Progenitor cell of endocrine pancreas (in vitro differentiated cells): ENCODE measurements at places on chromosomes 5 and 9.

- peaks cover 2% of the 10 kb centered on the region for H3K36me3 ChIP-seq
- H3K4me3 ChIP-seq = no peak overlapping the region
- no peaks in the 10 kb centered on the region for H3K4me1 ChIP-seq
- no peaks in the 10 kb centered on the region for H3K27me3 ChIP-seq
These were observed 186.0 kb downstream of the GOLPH3 start for GRCh38 chr5:31987985-31988710.

DNA sequence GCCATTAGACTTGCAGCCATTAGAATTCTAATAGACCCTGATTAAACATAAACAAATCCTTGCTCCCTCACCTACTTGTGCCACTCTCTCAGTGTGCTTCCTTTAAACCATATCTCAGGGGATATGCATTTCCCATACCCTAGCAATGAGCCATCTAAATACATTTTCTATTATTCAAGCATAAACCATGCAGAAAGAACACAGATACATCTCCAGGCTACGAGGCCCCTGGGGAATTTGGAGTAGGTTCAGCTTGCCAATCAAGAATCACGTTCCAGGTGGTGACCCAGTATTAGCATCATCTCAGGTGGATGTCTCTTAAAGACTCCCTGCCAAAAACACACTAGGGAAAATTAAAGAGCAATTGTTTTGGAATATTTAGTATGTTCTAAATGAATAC lies 93.0 kb upstream of the CCL21 start:
- no peaks in the 10 kb centered on the region for H3K4me1 ChIP-seq
- no peaks in the 10 kb centered on the region for H3K36me3 ChIP-seq
- H3K27me3 ChIP-seq = peaks cover 40% of the 10 kb centered on the region
- H3K27ac ChIP-seq = no peak overlapping the region

DNA sequence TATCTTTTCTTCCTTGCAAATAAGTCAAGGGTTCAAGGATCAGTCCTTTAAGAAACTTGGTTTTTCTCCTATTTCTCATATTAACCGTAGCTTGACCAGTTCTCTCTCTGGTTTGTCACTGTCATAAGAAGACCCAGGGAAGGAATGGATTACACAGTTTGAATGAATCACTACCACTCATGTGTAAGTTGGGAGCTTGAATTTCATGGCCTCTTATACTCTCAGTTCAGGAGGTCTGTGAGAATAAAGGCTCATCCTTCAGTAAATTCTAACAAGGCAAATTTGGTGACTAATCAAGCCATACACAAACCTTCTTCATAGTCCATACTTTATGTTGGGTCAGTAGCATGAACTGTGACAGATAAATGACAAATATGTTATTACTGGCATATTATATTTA lies 323.1 kb upstream of the ACTBL2 start:
- no peak for DNase-seq
- no peaks in the 10 kb centered on the region for H3K27me3 ChIP-seq
- no peaks in the 10 kb centered on the region for H3K36me3 ChIP-seq
- H3K4me3 ChIP-seq = no peak overlapping the region

- no peak overlapping the region for H3K4me3 ChIP-seq
- no peaks in the 10 kb centered on the region for H3K27me3 ChIP-seq
- H3K4me1 ChIP-seq = peaks cover 5% of the 10 kb centered on the region
- no peak for DNase-seq
- no peaks in the 10 kb centered on the region for H3K36me3 ChIP-seq
These were observed 328.6 kb downstream of the ENC1 start for GRCh38 chr5:74311961-74312360.

GRCh38 chr5:94793113-94793815 lies 174.8 kb downstream of the SLF1 start:
- no peak for DNase-seq
- H3K27me3 ChIP-seq = peaks cover 13% of the 10 kb centered on the region
- no peaks in the 10 kb centered on the region for H3K36me3 ChIP-seq

DNA sequence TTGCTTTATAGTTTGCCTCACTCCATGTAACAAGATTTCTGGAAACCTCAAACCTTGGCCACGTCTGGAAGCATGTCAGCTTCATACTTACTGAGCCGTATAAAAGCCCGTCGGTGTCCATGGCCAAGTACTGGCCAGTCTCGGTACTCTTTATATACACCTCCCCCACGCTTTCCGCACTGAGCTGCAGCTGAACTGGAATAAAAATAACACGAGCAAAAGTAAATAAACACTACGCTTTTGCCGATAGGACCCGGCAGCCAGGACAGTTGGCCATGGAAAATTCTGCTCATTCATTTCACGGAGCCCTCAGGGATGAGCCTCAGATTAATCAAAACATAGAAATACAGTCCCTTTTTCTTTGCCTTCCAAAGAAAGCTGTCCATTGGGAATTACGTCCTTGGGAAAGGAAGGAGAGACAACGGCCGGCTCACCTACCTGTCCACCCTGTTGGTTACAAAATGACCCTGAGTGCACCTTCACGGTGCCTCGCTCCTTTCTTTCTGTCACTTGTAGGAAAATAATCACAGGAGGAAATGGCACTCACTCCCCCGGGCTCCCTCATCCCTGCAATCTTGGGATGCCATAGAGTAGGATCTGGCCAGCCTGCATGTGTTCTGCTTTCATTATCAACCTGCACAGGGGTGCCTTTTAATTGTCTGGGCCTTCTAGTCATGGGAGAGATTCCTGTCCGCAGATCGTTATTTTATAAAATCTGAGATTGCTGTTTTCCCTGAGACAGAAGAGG lies 85.1 kb downstream of the FGF1 start:
- H3K27ac ChIP-seq = no peak overlapping the region
- H3K36me3 ChIP-seq = no peaks in the 10 kb centered on the region
- DNase-seq = no peak
- H3K27me3 ChIP-seq = no peaks in the 10 kb centered on the region

- H3K27ac ChIP-seq = no peak overlapping the region
- peaks cover 5% of the 10 kb centered on the region for H3K4me1 ChIP-seq
- H3K27me3 ChIP-seq = no peaks in the 10 kb centered on the region
- no peak overlapping the region for H3K4me3 ChIP-seq
- no peak for DNase-seq
- no peaks in the 10 kb centered on the region for H3K36me3 ChIP-seq
These were observed 42.4 kb downstream of the NTRK2 start for GRCh38 chr9:84711936-84712335.

- peaks cover 21% of the 10 kb centered on the region for H3K27me3 ChIP-seq
- no peak overlapping the region for H3K27ac ChIP-seq
- H3K36me3 ChIP-seq = no peaks in the 10 kb centered on the region
These were observed 75.0 kb upstream of the RNU6ATAC start for GRCh38 chr9:134239130-134239903.

- H3K27me3 ChIP-seq = peaks cover 24% of the 10 kb centered on the region
- no peak overlapping the region for H3K27ac ChIP-seq
- no peaks in the 10 kb centered on the region for H3K36me3 ChIP-seq
- peaks cover 5% of the 10 kb centered on the region for H3K4me1 ChIP-seq
These were observed 36.8 kb upstream of the TEX48 start for GRCh38 chr9:114718801-114719221.

GRCh38 chr9:37951671-37952449 lies 47.9 kb upstream of the SLC25A51 start:
- peaks cover 1% of the 10 kb centered on the region for H3K4me1 ChIP-seq
- no peak overlapping the region for H3K4me3 ChIP-seq
- H3K36me3 ChIP-seq = peaks cover 38% of the 10 kb centered on the region
- H3K27ac ChIP-seq = no peak overlapping the region

DNA sequence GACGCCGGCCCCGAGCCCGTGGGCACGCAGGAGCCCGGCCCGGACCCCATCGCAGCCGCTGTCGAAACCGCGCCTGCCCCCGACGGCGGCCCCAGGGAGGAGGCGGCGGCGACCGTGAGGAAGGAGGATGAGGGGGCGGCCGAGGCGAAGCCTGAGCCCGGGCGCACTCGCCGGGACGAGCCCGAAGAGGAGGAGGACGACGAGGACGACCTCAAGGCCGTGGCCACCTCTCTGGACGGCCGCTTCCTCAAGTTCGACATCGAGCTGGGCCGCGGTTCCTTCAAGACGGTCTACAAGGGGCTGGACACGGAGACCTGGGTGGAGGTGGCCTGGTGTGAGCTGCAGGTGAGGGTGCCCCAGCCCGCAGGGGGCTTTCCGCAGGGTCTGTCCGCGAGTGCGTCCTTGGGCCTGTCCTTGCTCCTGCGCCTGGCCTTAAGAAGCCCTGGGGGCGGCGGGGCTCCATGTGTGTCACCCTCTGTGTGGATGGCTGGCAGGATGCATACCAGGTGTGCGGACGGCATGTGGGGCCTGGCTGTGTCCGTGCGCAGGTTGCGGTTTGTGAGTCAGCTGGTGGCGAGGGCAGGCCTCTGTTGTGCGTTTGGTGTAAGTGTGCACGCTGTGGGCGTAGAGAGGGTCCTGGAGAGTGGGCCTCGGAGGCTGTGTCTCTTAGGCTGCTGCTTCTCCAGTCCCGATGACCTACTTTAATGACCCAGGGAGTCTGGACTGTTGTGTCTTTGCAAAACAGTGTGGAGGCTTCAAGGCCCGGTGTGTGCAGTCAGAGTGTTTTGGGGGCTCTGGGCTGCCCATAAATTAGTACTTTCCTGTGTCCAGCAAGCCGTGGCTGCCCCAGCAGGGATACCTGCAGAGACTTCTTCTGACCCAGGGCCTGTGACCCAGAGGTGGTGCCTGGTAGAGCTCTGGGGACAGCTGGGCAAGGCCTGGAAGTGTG lies 1.6 kb downstream of the WNK2 start:
- peaks cover 34% of the 10 kb centered on the region for H3K4me1 ChIP-seq
- DNase-seq = no peak
- peak overlapping the region; percentile 83 for H3K4me3 ChIP-seq
- H3K27me3 ChIP-seq = peaks cover 19% of the 10 kb centered on the region

DNA sequence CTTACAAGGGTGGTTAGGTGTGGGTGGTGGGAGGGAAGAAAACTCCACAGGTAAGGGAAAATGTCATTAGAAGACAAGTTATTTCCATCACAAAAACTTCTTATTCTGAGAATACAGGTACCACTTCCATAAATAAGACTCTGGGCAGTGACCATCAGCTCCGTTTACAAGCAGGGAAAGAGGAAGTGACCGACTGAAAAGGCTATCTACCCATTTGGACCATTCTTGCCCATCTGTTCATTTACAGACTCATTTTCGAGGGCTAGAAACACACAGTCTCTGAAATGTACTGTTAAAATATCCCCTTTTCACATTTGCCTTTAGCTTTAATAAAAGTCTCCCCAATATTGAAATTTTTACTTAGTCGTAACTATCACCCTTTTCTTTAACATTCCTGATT lies 79.5 kb downstream of the TTC39B start:
- H3K27me3 ChIP-seq = no peaks in the 10 kb centered on the region
- H3K27ac ChIP-seq = no peak overlapping the region
- no peak for DNase-seq

DNA sequence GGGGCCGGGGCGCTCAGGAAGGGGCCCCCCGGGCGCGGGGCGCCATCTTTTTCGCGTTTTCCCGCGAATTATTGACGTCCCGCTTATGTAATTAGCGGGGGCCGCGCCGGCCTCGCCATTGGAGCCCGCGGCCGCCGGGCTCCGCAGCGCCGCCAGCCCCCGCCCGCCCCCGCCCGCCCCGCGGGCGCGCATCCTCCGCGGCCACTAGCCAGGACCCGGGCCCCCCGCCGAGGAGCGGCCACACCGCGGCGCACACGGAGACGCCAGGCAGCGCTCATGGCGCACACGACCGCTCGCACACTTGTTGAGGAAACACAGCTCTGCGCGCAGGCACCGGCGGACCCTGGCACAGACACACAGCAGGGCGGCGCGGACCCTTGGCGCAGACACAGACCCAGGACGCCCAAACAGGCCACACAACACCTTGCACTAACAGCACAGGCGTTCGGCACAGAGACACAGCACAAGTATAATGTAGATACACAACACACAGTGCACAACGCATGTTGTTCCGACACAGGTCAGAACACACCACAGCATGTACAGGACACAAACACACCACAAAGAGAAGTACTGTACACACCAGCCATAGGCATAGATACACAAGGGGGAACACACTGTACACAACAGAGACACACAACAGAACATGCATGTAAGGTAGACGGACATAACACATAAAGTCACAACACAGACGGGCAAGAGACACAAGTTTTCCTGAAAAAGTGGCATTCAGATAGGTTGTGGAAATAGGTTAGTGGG lies 467 bp upstream of the PHF19 start:
- H3K27me3 ChIP-seq = peaks cover 37% of the 10 kb centered on the region
- H3K27ac ChIP-seq = peak overlapping the region; percentile 75
- H3K36me3 ChIP-seq = no peaks in the 10 kb centered on the region
- DNase-seq = peak; percentile 47
- peaks cover 14% of the 10 kb centered on the region for H3K4me1 ChIP-seq

GRCh38 chr9:94918038-94918753 lies 191.7 kb downstream of the AOPEP start:
- no peak overlapping the region for H3K27ac ChIP-seq
- no peaks in the 10 kb centered on the region for H3K36me3 ChIP-seq
- no peak overlapping the region for H3K4me3 ChIP-seq
- DNase-seq = no peak
- no peaks in the 10 kb centered on the region for H3K27me3 ChIP-seq

DNA sequence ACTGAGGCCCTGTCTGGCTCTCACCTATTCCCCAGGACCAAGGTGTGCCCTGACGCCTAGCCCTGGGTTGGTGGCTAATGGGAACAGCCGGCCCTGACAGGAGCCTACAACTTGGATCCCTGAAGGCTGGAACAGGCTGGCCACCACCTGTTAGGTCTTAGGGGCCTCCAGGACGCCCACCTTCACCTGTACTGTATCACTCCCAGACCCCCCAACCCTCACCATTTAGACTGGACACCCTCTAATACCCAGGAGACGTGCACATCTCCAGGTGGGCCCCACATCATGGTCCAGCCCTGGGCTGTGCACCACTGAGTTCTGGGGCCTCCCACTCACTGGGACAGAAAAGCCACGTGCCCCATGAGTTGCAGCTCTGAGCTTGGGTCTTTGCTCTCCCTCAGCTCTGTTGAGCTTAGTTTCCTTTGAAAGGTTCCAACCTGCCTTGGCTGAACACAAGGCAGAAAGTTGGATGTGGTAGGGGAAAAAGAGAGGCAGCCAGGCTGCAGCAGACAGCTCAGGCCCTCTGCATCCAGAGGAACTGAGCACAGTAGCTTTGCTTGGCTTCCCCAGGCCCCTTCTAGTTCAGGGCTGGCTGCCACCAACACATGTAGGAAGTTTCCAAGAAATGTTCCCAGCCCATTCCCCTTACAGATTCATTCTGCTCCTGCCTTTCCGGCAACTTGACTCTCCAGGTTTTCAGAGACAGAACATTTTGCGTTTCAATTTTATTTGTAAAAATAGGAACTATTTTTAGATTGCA lies 116.8 kb upstream of the TBC1D2 start:
- no peak overlapping the region for H3K27ac ChIP-seq
- no peak for DNase-seq
- no peak overlapping the region for H3K4me3 ChIP-seq
- H3K36me3 ChIP-seq = no peaks in the 10 kb centered on the region

DNA sequence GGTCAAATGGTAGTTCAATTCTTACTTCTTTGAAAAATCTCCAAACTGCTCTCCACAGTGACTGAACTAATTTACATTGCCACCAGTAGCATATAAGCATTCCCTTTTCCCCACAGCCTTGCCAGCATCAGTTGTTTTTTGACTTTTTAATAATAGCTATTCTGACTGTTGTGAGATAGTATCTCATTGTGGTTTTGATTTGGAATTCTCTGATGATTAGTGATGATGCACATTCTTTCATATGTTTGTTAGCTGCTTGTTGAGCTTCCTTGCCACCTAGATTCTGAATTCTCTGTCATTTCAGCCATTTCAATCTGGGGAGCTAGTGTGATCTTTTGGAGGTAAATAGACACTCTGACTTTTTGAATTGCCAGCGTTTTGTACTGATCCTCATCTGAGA lies 24.0 kb downstream of the CDK20 start:
- H3K4me1 ChIP-seq = no peaks in the 10 kb centered on the region
- DNase-seq = no peak
- no peak overlapping the region for H3K4me3 ChIP-seq
- peaks cover 3% of the 10 kb centered on the region for H3K36me3 ChIP-seq

GRCh38 chr5:136145030-136145429 lies 12.4 kb downstream of the SMAD5 start:
- no peak overlapping the region for H3K4me3 ChIP-seq
- H3K36me3 ChIP-seq = no peaks in the 10 kb centered on the region
- DNase-seq = no peak
- H3K27ac ChIP-seq = no peak overlapping the region
- H3K27me3 ChIP-seq = no peaks in the 10 kb centered on the region
